Activated CD4-positive, alpha-beta T cell treated with anti-CD3 and anti-CD28 coated beads, Interleukin-2, amount 10 ng/mL, durations not matched to agents 24 days and 14 days (primary cell): ENCODE measurements at places on chromosomes 3 and 15. TPM values are rescaled to one million over a fixed set of nuclear protein-coding genes. Genes with fewer than 3 reads are reported as not detected.

Gene FETUB
- not detected in 2 replicates for total RNA-seq

Gene C3orf20
- 0.19 and 0.28 TPM in 2 replicates for total RNA-seq

Gene SMCO1
- total RNA-seq, result not detected in 2 replicates

Gene HHATL
- total RNA-seq, result not detected in 2 replicates

Gene OXSM
- total RNA-seq, result 13.3 and 16.3 TPM in 2 replicates

Gene CADPS
- not detected in 2 replicates for total RNA-seq

Gene STRIT1
- total RNA-seq, result not detected in 2 replicates

Gene HES1
- total RNA-seq, result 0.64 and 1.2 TPM in 2 replicates

Gene TRPC1
- total RNA-seq, result 0.92 and 1.7 TPM in 2 replicates

Gene CCDC54
- not detected in 2 replicates for total RNA-seq

Gene PPP1R14D
- total RNA-seq, result not detected in 2 replicates

Gene HMCES
- 58.3 and 62.6 TPM in 2 replicates for total RNA-seq

Gene ZNF860
- total RNA-seq, result 0.19 and 0.33 TPM in 2 replicates
